Tongue (tissue), 3 donors: ENCODE measurements at places on chromosomes 4 and X. TPM values are rescaled to one million over a fixed set of nuclear protein-coding genes. Genes with fewer than 3 reads are reported as not detected.

DNA sequence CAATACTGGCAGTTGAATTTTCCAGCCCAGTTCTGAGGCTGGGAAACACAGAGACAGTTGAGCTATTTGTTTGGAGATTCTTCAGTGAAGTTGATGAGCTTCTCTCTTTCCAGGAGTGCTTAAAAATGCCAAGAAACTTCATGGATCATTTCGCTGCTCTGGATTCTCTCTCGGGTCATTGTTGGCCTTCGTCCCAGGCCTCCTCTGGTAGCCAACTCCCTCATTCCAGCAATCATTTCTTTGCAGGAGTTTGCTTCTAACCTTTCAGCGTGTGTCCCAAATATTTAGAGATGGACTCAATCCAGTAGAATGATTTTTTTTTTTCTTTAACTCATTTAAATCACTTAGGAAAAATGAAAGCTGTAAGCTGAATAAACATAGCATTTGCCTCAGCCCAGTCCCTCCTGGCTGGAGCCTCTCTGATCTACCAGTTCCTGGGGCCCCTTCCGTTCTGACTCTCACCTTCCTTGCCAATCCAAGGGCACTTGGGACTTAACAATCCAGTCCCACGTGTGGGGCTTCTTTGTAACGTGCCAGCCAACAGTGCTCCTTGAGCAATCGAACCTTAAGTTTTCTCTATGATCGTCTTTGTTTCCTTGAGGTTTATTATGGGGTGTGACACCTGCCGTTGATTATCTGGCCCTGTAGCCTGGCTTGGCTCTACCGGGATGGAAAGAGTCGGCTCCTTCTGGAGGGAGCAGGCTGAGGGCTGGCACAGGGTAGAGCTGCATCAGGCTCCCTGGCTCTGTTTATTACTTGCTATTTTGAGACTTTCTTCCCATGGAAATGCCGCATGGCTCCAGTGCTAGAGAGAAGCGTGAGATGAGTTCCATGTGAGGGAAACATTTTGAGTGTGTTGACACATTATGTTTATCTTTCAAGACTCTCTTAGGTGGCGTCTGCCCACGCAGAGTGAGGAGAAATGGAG lies 80.4 kb upstream of the GPC4 start:
- DNase-seq: peak; percentile 86

DNA sequence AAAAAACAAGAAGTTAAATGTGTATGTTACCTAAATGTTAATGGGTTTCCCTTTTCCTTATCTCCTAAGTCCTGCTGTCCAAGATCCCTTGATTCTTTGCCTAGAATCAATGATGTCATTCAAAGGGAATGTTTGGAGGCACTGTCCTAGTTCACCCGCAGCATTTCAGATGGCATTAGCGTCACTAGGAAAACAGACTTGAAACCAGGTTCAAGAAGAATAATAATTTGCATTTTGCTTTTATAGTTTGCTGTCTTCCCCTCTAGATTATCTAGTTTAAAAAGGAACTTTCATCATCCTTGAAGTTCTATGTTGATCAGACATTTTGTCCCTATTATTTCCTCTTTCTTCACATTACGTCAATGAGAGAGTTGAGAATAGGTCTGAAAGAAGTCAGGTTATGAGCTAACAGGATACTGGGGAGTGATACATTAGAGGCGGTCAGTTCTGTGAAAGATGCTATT lies 234.1 kb upstream of the PGRMC2 start:
- DNase-seq: peak; percentile 22

DNA sequence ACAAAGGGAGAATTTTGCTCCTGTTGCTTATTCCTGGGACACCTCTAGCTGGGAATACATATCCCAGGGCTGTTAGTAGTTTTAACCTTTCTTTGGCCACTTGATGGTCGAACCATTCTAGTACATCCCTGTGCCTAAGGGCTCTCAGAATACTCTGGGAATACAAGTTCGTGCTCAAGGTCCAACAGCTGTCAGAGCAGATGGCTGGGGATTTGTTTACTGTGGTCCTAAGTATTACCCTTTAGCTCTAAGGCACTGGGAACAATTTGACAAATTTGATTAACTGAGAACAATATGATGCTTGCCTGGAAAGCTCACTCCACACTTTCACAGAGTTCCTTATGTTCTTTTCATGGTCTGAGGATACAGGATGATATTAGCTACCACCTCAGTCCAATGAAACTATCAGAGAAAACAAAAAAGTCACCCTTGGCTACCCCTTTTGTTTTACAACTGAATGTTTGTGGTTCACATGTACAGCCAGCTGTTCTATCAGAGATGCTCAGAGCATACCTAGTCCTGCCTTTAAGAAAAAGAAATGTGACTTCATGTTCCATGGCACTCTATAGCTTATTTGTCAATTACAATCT lies 47.4 kb upstream of the PHOX2B start:
- peak; percentile 45 for DNase-seq

Gene MAGEC3
- total RNA-seq: not detected

GRCh38 chrX:20231598-20231997 lies 35.1 kb downstream of the RPS6KA3 start:
- no peak for DNase-seq

GRCh38 chr4:15654593-15655222 lies 449 bp downstream of the FBXL5 start:
- DNase-seq: peak; percentile 66
